ENCODE measurements at places on chromosomes 6 and 20.

- DNase-seq: no peak
Measured at GRCh38 chr6:15874821-15875220, 212.0 kb upstream of the DTNBP1 start.

GRCh38 chr6:151719070-151719469 lies 88.4 kb upstream of the ESR1 start:
- no peak for DNase-seq

GRCh38 chr20:10329387-10330005 lies 104.5 kb downstream of the MKKS start:
- DNase-seq: no peak

GRCh38 chr20:20820104-20820503 lies 107.7 kb upstream of the RALGAPA2 start:
- peak; percentile 27 for DNase-seq

DNA sequence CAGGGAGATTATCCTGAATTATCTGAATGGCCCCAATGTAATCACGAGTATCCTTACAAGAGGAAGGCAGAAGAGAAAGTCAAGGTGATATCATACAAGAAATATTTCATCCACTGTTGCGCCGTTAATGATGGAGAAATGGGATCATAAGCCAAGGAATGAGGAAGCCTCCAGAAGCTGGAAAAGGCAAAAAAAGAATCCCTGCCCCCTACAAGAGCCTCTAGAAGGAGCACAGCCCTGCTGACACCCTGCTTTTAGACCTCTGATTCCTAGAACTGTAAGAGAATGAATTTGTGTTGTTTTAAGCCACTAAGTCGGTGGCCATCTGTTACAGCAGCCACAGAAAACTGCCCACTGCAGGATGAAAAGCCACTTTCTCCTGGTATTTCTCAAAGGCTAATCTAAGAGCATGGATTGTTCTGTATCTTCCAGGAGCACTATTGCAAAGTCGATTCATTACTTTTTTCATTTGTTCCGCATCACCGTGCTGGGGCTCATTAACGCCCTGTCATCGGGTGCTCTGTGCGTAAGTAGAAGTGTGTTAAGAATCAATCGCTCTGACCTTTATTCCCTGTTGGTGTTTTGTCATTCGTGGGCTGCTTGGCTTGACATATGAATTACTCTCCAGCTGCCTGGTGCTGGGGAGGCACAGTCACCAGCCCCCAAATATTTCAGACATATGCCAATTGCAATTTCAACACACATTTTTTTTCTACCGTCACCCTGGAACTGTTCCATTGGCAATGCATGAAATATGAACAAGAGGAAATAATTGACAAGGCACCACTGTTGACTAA lies 117.0 kb downstream of the PCSK2 start:
- DNase-seq: no peak

DNA sequence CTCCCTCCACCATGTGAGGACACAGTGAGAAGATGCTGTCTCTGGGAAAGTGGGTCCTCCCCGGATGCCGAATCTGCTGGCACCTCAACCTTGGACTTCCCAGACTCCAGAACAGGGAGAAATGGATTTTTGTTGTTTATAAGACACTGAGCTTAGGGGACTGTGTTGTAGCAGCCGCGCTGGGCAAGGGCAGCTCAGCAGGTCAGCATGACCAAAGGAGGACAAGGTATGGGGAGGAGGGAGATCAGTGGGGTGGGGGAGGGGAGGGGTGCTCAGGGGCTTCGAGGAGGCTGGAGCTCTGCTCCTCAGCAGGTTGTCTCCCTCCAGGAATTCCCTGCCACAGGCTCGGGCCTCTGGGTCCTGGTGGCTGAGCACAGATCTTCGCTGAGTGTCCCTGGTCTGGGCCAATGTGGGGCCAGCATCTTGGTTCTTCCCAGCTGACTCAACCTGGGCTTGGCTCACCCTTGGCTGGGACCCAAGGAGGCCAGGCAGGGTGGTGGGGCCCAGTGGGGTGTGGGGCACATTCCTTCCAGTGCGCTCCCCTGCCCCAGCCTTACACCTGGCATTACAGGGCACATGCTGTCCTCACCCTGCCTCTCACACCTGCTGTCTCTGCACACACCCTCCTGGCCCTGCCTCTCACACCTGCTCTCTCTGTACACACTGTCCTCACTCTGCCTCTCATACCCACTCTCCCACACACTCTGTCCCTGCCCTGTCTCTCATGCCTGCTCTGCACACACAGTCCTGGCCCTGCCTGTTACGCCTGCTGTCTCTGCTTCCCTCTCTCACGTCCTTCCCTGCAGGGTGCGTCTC lies 107.3 kb downstream of the SYCP2 start:
- DNase-seq: no peak

GRCh38 chr6:126308362-126308761 lies 31.6 kb upstream of the CENPW start:
- DNase-seq: no peak

Data from inflammatory macrophage treated with lipopolysaccharide for 4 hours (primary cell).